M059J (cell line): ENCODE measurements at places on chromosomes 7 and 10. TPM values are rescaled to one million over a fixed set of nuclear protein-coding genes. Genes with fewer than 3 reads are reported as not detected.

The MEIG1 gene
- not detected in 2 replicates for total RNA-seq

DNA sequence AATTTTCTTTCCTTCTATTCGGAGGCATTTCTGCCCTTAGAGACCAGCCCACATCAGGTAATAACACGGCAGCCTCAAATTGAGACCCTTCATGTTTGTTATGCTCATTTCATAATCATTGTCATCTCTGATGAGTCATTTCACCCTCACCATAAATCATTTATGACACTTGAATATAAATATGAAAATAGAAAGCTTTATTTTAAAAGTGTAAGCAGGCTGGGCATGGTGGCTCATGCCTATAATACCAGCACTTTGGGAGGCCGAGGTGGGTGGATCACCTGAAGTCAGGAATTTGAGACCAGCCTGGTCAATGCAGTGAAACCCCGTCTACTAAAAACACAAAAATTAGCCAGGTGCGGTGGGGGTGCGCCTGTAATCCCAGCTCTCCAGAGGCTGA, 57.4 kb upstream of the EGFR start:
- DNase-seq = no peak

- peak; percentile 32 for DNase-seq
Measured at GRCh38 chr7:26376175-26376917, 84.7 kb downstream of the SNX10 start.

The UPK3BL1 gene
- total RNA-seq = 4.0 and 6.2 TPM in 2 replicates
